Activated CD4-positive, alpha-beta T cell treated with anti-CD3 and anti-CD28 coated beads, Interleukin-2, Interleukin-4, amounts not matched to agents 100 ng/mL and 50 ng/mL, durations not matched to agents 16 hours and 8 hours (primary cell): ENCODE measurements at places on chromosomes 4 and X.

DNA sequence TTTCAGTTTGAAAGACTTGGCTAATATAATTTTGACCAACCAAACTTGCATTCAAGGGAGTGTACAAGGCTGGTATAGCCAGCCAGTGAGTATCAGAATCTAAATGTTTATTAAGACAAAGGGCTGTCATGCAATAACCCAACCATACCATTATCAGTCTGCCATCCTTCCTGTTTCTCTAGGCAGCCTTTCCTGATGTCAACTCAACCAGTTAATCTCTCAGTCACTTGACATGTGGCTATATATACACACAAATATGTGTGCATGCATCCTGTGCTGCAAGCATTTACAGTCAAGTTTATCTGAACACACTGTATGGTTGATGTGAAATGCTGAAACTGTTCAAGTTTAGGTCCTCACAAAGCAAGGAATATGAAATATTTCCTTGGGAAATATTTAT lies 17.2 kb downstream of the BTK start:
- no peak for DNase-seq

DNA sequence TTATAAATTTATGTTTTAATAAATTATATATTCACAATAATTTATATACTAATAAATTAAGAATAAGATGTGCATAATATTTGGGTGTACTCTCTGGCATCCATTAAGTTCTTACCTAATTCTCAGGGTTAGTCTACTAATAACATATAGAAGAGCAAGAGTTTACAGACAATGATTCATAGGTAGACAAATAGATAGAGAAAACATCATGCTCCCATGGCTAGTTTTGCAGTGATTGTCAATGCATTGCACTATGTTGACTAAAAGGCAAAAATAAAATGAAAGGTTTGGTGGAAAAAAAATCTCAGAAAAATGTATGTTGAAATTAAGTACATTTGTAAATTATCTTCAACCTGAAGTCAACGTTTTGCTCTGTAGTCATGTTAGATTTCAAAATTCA lies 606.0 kb downstream of the KCTD8 start:
- DNase-seq: no peak

DNA sequence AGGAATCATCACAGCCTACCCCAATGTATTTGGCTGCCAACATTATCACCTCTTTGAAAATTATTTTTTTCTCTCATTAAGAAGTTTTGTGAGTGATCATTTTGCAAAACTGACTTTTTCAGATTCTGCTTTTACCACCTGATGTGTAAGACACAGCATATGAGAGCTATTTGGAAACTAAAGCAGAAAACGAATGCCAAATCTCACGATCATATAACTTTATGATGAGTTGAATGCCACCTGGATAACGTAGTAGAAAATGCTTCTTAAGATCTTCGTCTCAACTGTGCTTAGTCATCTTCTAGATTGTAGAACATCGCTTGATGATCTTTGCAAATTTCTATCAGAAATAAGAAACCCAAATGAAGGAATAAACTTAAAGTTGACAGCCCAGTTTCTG lies 21.3 kb upstream of the GRXCR1 start:
- DNase-seq: no peak

GRCh38 chr4:103074744-103075434 lies 1.7 kb downstream of the SLC9B2 start:
- no peak for DNase-seq

- no peak for DNase-seq
Measured at GRCh38 chr4:153520801-153521329, 54.7 kb downstream of the TMEM131L start.

DNA sequence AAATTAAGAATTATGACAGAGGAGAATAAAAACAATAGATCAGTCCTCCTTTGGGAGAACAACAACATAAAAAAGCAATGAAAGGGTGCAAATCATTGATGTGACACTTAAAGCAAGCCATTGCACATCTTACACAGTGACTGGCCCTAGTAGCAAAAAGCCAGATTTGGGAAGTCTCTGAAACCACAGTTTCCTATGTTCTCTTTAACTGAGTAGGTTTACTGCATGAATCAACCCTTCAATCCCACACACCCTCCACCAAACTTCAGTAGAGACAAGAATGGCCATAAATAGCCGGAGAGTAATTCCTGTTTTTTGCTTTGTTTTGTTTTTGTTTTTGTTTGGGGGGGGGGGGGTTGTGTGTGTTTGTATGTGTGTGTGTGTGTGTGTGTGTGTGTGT lies 180.8 kb downstream of the VEGFC start:
- DNase-seq: no peak

DNA sequence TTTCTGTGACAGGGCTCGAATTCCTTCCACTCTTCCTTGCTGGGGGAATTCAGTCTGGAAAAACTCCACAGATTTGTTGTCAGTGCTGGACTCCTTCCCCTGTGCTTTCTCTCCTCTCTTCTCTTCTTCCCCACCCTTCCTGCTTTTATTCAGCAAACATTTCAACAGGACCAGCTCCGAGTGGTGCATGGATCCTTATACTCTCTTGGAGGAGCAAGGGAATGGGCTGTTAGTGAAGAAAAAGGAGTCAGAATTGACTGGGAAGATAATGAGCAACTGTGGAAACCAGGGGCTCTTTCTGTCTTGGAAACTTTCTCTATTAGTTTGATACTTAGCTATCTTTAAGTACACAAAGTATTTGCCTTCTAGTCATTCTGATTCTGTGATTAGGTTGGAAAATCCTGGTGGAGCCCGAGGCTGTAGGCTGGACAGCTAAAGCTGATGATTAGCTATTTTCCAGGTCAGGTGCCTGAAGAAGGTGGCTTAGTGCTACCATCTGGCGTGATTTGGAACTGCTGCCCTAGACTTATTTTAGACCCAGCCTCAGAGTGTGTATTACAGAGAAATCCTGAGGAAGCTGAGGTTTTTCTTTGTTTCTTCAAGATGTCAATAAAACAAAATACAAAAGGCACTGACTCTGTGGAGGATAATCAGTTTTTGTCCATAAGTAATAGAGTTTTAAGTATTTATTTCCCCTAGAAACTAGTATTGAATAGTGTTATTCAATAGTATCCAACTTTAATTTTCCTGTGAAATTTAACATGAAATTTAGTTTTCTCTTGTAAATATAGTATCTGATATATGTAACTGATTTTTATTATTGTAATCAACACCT lies 38.4 kb downstream of the NAP1L5 start:
- DNase-seq: peak; percentile 17

- no peak for DNase-seq
Measured at GRCh38 chr4:81635739-81636138, 164.0 kb upstream of the RASGEF1B start.

- no peak for DNase-seq
Measured at GRCh38 chrX:153608376-153608775, 9.4 kb upstream of the CCNQ start.

- DNase-seq: no peak
Measured at GRCh38 chr4:620851-621261, 4.5 kb upstream of the PDE6B start.

- no peak for DNase-seq
Measured at GRCh38 chr4:133856731-133857355, 344.7 kb downstream of the PABPC4L start.

GRCh38 chr4:88029556-88029955 lies 22.1 kb downstream of the PKD2 start:
- DNase-seq: no peak

DNA sequence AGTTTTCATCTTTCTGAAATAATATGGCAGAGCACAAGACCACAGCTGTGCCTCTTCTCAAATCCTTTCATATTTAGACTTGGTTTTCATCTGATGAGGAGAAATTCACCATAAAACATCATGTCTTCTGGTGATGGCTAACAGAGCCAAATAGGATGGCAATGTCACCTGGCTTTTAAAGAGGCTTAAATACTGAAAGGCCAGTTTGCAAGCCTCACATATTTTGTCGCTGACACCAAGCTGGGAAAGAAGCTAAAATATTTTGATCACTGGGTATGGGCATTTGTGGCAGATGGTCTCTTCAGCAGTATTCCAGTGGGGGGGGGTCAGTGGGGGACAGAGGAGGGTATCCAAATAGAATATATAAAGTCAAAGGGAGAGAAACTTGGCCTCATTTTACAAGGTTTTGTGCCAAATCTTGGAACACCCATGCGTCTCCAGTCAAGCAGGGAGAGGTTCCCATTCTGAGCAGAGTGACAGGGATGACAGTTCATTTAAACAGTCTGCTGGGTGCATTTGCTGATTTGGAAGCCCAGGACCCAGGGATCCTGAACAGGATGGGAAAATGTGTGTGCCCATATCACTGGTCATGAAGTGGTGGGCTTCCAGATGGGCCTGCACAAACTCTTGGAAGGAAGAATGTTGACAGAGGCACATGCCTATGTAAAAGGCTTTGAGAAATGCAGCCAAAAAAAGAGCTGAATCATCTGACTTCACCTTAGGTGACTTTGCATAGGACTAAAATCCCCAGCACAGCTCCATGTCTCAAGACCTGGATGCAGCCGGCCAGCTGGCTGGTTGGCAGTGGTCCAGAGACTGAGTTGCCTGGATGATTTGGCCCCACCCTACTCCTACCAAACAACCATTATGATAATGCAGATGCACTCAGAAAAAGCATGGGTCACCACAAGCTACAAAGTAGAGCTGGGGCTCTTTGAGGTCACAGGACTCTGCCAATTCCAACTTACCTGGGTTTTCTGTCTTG lies 484.4 kb upstream of the NR3C2 start:
- DNase-seq: no peak

GRCh38 chr4:9949573-9949972 lies 71.7 kb downstream of the SLC2A9 start:
- no peak for DNase-seq

GRCh38 chrX:68995780-68996551 lies 167.1 kb downstream of the EFNB1 start:
- no peak for DNase-seq

- peak; percentile 78 for DNase-seq
Measured at GRCh38 chr4:80202190-80202711, 4.9 kb downstream of the PRDM8 start.

- DNase-seq: no peak
Measured at GRCh38 chr4:174855050-174855449, 26.0 kb upstream of the GLRA3 start.

GRCh38 chr4:60366661-60367060 lies 833.5 kb upstream of the ADGRL3 start:
- no peak for DNase-seq

- DNase-seq: no peak
Measured at GRCh38 chr4:168622600-168622999, 125.7 kb downstream of the PALLD start.

GRCh38 chr4:148211533-148211932 lies 230.7 kb downstream of the NR3C2 start:
- no peak for DNase-seq

GRCh38 chr4:4820261-4820660 lies 39.2 kb upstream of the MSX1 start:
- DNase-seq: no peak

DNA sequence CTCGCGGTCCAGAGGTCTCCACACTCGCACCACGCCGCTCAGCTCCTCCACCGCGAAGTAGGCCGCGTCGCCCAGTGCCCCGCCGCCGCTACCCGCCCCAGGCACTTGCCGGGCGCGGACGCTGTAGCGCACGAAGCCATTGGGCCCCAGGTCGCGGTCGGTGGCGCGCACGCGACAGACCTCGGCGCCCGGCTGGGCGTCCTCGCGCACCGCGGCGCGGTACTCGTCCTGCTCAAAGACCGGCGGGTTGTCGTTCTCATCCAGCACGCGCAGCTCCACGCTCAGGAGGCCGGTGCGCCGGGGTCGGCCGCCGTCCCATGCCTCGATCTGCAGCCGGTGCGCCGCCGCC lies 1.4 kb downstream of the DCHS2 start:
- DNase-seq: no peak

DNA sequence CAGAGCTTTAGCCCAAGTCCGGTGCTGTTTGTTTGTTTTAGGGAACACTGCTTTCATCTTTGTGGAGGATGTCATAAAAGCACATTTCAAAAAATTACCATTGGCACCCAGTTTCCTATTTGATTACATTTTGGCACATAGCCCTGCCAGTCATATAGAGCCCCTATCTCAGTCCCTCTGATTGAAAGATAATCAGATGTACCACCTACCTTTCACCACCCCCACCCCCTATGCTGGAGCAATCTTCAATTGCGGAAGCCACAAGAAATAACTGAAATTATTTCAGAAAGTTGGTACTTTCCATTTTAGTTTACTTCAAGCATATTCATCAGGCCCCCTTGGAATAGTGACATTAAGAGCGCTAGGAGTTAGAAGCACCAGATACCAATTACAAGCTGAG lies 136.7 kb upstream of the RPL34 start:
- peak; percentile 40 for DNase-seq

GRCh38 chr4:87011340-87012034 lies 76.7 kb downstream of the AFF1 start:
- no peak for DNase-seq

DNA sequence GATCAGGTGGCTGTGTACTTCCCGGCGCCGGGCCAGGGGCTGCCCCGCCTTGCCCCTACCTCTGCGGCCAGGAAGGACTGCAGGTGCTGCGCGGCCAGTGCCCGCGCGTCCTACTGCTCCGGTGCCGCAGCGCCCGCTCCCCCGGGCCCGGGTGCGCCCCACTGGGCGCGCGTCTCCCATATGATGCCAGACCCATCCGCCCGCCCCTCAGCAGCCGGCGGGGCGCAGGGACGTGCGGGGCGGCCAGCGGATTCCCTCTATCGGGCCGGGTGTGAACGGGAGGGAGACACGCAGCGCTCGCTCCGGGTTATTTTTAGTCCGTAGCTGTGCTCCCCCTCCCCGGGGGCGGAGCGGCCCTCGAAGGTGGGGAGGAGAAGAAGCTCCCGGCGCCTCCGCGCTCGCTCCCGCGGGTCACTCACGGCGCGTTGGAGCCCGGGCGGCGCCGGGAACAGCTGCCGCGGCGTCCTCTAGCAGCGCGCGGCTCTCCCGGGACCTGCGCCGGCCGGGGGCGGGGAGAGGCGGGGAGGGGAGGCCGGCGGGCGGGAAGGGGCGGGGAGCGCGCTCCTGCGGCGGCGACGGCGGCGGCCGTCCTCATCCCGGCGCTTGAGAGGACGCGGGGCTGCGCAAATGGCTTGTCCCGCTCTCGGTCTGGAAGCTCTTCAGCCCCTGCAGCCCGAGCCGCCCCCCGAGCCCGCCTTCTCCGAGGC lies 103.6 kb downstream of the UCHL1 start:
- no peak for DNase-seq

DNA sequence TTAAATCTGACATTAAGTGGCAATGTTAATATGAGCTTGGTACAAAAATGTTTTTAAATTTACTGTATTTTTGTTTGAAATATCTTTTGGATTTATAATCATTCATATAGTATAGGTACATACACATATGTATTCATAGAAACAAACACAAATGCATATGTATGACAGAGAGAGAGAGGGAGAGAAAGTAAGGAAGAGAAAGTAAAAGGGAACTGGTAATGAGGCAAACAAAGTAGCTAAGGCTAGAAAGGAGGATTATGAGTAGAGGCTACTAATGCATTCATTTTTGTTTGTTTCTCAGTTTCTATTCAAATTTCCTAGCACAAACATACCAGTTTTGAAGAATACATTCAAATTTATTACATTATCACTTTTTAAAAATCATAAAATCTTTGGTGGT lies 132.4 kb downstream of the GLRA3 start:
- no peak for DNase-seq

DNA sequence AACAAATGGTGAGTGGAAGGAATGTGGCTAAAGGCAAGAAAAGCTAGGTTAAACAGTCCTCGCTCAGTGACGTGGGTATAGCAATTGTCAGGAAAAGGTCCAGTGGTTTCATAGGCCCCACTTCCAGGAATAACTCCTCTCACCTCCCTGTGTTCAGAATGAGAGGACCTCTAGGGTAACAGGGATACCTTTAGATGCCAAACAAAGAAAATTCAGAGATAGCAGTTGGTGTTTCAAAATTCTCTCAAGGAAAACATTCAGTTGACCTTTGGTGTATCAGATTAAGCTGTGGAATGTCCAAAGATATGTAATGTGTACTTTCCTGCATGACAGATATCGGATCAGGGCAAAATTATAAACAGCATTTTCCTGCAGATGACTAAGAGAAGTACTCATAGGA lies 155.9 kb downstream of the ARHGAP6 start:
- DNase-seq: no peak
